ENCODE measurements at places on chromosomes 7 and 10. TPM values are rescaled to one million over a fixed set of nuclear protein-coding genes. Genes with fewer than 3 reads are reported as not detected.
A peak's percentile ranks its signal among the peaks of the same experiment; 100 is the strongest.

DNA sequence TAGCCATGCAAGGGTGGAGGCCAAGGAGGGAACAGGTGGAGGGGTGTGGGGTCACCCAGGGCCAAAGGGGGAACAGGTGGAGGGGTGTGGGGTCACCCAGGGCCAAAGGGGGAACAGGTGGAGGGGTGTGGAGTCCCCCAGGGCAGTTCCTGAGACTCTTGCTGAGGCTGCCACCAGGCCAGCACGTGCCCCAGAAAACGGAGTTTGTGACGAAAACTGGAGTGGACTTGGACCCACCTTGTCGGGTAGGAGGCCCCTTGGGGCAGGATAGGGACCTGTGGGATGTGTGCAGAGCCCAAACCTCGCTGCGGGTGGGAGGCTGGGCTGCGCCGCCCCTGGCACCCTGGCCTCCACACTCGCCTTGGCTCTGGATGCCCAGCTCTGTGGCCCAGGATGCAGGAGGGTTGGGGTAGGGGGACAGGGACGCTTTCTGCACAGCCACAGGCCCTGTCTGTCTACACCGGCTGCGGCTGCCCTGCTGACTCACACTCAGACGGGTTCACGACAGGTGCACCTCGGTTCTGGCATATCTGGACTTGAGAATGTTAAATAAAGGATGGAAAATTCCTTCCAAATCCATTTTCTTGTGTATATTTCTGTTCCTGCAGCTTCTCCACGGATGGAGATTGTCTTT, 562 bp upstream of the ADGRA1 start:
- H3K4me3 ChIP-seq = no peak overlapping the region
- peaks cover 9% of the 10 kb centered on the region for H3K4me1 ChIP-seq
- DNase-seq = no peak
- no peak overlapping the region for H3K27ac ChIP-seq
- peaks cover 5% of the 10 kb centered on the region for H3K27me3 ChIP-seq
- no peaks in the 10 kb centered on the region for H3K36me3 ChIP-seq

The PON1 gene
- not detected for total RNA-seq

The CRYGN gene
- total RNA-seq = 2.4 TPM

DNA sequence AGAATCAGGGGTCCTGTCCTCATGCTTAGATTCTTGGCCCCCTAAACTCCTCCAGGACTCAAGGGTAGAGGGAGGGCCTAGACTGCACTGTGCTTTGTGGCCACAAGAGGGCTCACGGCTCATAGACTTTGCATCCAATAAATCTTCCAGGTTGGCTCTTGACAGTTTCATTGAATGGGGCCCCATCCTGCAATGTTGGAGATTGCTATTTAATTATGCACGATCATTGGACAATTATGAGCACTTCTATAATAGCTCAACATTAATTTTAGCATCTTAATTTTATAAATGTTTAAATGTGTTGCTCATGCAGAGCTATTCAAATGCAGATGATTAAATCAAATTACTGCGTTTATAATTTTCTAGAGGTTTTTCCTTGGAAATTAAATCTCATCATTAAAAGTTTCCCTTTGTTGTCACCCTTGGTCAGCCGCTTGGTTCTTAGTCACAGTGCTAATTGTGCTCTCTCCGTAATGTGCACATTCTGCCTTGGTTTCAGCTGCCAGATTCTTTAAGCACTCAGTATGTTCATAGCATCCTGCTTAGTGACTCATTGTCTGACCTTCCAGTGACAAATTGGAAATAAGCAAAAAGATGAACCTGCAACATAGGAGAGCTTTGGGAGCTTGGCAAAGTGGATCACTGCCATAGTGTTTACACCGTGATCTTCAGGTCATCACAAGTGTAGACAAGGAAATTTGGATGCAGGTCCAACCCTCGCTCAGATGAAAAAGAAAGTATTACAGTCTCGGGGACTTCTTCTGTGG, 33.4 kb upstream of the PLPP4 start:
- no peak overlapping the region for H3K4me3 ChIP-seq
- H3K27ac ChIP-seq = no peak overlapping the region
- no peaks in the 10 kb centered on the region for H3K4me1 ChIP-seq

The GNAT3 gene
- total RNA-seq = not detected

GRCh38 chr10:71878327-71879034, 27.4 kb upstream of the PSAP start:
- H3K4me1 ChIP-seq = no peaks in the 10 kb centered on the region
- DNase-seq = no peak
- H3K27me3 ChIP-seq = no peaks in the 10 kb centered on the region
- H3K4me3 ChIP-seq = no peak overlapping the region
- no peaks in the 10 kb centered on the region for H3K36me3 ChIP-seq

DNA sequence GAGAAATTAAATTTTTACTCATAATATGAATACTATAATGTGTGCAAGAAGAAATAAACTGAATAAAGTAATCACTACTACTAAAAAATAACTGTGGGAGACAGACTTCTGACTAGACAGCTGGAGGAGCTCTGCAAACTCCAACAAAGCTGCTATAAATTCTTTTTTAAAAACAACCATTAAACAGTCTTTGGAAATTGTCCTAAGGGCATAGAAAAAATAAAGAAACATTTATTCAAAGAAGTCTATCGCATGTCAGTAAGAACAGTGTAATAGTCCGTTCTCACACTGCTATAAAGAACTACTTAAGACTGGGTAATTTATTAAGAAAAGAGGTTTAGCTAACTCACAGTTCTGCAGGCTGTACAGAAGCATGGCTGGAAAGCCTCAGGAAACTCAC, 56.0 kb downstream of the ZPBP start:
- H3K4me1 ChIP-seq = no peaks in the 10 kb centered on the region
- no peak overlapping the region for H3K4me3 ChIP-seq
- no peaks in the 10 kb centered on the region for H3K27me3 ChIP-seq
- DNase-seq = no peak

DNA sequence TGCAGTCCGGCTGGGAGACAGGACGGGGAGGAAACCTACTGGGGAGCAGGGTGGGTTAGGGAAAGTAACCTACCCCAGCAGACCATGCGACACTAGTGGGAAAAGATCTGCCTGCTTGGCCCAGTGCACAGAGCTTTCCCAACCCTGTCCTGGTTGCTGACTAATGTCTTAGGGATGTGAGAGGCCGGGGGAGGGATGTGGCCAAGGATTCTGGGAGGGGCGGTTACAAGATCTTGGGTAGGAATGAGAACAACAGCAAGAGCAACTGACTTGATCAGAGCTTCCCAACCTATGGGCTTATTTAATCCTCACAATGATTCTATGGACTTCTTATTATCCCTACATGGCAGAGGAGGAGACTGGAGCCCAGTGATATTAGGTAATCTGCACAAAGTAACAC, 24.0 kb upstream of the EIF5AL1 start:
- H3K36me3 ChIP-seq = no peaks in the 10 kb centered on the region
- H3K27me3 ChIP-seq = no peaks in the 10 kb centered on the region
- peak; percentile 91 for DNase-seq
- H3K4me3 ChIP-seq = no peak overlapping the region

GRCh38 chr7:138907850-138908249, 73.3 kb downstream of the KIAA1549 start:
- H3K4me3 ChIP-seq = no peak overlapping the region
- H3K27me3 ChIP-seq = no peaks in the 10 kb centered on the region
- H3K4me1 ChIP-seq = no peaks in the 10 kb centered on the region
- H3K27ac ChIP-seq = peak overlapping the region; percentile 10

The WNT16 gene
- total RNA-seq = not detected

GRCh38 chr7:77626586-77627308, 69.5 kb upstream of the RSBN1L start:
- H3K27ac ChIP-seq = no peak overlapping the region
- H3K4me1 ChIP-seq = no peaks in the 10 kb centered on the region
- no peaks in the 10 kb centered on the region for H3K27me3 ChIP-seq
- no peaks in the 10 kb centered on the region for H3K36me3 ChIP-seq

DNA sequence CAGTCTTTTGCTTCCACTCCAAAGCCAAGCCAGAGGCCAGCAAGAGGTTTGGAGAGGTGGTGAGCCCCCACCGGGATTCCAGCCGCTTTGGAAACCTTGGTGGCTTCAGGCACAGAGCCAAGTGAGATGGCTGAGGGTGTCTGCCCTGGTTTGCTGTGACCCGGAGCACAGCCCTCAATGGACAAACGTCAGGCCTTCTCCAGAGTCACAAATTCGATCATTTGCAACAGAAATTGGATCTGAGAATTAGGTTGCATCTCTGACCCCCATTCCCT, 885 bp upstream of the NKX1-2 start:
- no peak overlapping the region for H3K27ac ChIP-seq
- H3K4me3 ChIP-seq = no peak overlapping the region
- H3K4me1 ChIP-seq = no peaks in the 10 kb centered on the region
- peaks cover 36% of the 10 kb centered on the region for H3K27me3 ChIP-seq
- no peaks in the 10 kb centered on the region for H3K36me3 ChIP-seq

The TAS2R4 gene
- total RNA-seq = 6.5 TPM

The ZNF248 gene
- 51.2 TPM for total RNA-seq

- H3K27me3 ChIP-seq = no peaks in the 10 kb centered on the region
- H3K36me3 ChIP-seq = no peaks in the 10 kb centered on the region
- no peaks in the 10 kb centered on the region for H3K4me1 ChIP-seq
- no peak overlapping the region for H3K27ac ChIP-seq
Observed at GRCh38 chr7:26493737-26494428, 202.2 kb downstream of the SNX10 start.

GRCh38 chr10:17452060-17452841, 2.1 kb downstream of the ST8SIA6 start:
- H3K4me3 ChIP-seq = no peak overlapping the region
- no peaks in the 10 kb centered on the region for H3K27me3 ChIP-seq
- no peak overlapping the region for H3K27ac ChIP-seq
- no peak for DNase-seq
- H3K4me1 ChIP-seq = peaks cover 15% of the 10 kb centered on the region

DNA sequence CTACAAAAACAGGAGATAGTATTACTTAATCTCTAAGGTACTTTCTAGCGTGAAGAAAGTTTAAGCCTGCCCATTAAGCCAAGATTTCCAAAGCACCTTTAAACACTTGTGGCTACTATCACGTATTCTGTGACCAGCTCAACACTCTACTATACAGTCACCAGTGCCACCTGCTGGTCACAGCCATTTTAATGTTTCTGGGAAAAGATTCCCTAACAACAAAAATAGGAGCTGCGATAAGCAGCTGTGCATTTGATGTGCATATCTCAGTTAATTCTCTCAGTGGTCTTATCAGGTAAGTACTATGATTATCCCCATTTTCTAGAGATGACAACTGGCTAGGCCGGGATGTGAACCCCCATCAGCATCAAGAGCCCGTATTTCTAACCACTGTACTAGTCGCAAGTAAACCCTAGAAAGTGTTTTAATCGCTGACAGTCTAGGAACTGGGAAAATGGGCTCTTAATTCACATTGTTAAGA, 860 bp downstream of the SEC31B start:
- H3K4me3 ChIP-seq = no peak overlapping the region
- no peaks in the 10 kb centered on the region for H3K4me1 ChIP-seq
- H3K27me3 ChIP-seq = no peaks in the 10 kb centered on the region

GRCh38 chr7:122803323-122803722, 82.9 kb downstream of the CADPS2 start:
- DNase-seq = no peak
- no peaks in the 10 kb centered on the region for H3K4me1 ChIP-seq
- no peak overlapping the region for H3K4me3 ChIP-seq
- H3K27ac ChIP-seq = peak overlapping the region; percentile 71
- H3K36me3 ChIP-seq = no peaks in the 10 kb centered on the region
- H3K27me3 ChIP-seq = no peaks in the 10 kb centered on the region

The FGF8 gene
- total RNA-seq = not detected

- H3K4me3 ChIP-seq = no peak overlapping the region
- no peaks in the 10 kb centered on the region for H3K4me1 ChIP-seq
- H3K36me3 ChIP-seq = no peaks in the 10 kb centered on the region
Observed at GRCh38 chr10:124886195-124886594, 55.7 kb upstream of the ZRANB1 start.

- H3K36me3 ChIP-seq = no peaks in the 10 kb centered on the region
- H3K4me3 ChIP-seq = no peak overlapping the region
- no peaks in the 10 kb centered on the region for H3K4me1 ChIP-seq
- no peak for DNase-seq
- H3K27me3 ChIP-seq = no peaks in the 10 kb centered on the region
Observed at GRCh38 chr10:110069502-110069982, 61.8 kb downstream of the ADD3 start.

The DBNL gene
- total RNA-seq = 71.5 TPM

DNA sequence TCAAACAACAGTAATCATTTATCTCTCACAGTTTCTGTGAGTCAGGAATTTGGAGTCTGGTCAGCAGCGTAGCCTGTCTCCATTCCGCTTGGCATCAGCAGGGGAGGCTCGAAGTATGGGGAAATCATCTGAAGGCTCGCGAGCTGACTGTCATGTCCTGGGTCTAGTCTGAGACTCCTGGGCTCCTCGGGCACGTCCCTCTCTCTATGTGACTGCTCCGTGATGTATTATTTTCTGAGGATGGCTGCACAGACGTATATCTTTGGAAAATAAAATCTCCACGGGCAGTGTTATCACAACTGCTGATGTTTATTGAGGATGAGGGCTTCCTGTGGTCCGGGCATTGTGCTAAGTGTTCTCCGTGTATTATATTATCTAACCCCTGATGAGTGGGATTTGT, 23.3 kb upstream of the PCGF5 start:
- H3K4me1 ChIP-seq = peaks cover 2% of the 10 kb centered on the region
- no peak overlapping the region for H3K4me3 ChIP-seq
- no peak overlapping the region for H3K27ac ChIP-seq
- no peaks in the 10 kb centered on the region for H3K27me3 ChIP-seq

The ZNF479 gene
- total RNA-seq = not detected

- no peaks in the 10 kb centered on the region for H3K4me1 ChIP-seq
- no peak overlapping the region for H3K27ac ChIP-seq
- H3K36me3 ChIP-seq = no peaks in the 10 kb centered on the region
- DNase-seq = no peak
- H3K4me3 ChIP-seq = no peak overlapping the region
Observed at GRCh38 chr10:69696073-69696731, 66.2 kb downstream of the FAM241B start.

DNA sequence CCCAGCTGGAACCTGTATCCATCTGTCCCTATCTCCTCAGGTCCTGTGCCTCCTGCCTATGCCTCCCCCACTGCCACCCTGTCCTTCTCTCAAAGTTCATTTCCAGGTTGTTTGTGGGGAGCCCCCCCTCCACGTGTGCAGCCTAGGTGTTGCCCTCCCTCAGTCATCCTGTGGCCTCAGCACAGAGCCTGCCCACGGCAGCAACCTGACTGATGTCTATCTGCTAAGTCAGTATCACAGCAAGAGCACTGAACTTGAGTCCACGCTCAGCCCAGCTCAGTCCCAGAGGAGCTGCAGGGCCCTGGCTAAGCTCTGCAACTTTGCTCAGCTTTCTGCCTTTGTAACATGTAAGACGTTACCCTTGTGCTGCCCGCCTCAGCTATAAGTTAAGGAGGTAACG, 28.7 kb downstream of the FAM53B start:
- DNase-seq = no peak
- no peaks in the 10 kb centered on the region for H3K27me3 ChIP-seq
- peaks cover 25% of the 10 kb centered on the region for H3K4me1 ChIP-seq
- no peaks in the 10 kb centered on the region for H3K36me3 ChIP-seq

Data from uterus (tissue), 4 donors.